ENCODE measurements at places on chromosomes 12 and 14.

- DNase-seq = no peak
Measured at GRCh38 chr12:69719336-69720316, 19.0 kb upstream of the RAB3IP start.

DNA sequence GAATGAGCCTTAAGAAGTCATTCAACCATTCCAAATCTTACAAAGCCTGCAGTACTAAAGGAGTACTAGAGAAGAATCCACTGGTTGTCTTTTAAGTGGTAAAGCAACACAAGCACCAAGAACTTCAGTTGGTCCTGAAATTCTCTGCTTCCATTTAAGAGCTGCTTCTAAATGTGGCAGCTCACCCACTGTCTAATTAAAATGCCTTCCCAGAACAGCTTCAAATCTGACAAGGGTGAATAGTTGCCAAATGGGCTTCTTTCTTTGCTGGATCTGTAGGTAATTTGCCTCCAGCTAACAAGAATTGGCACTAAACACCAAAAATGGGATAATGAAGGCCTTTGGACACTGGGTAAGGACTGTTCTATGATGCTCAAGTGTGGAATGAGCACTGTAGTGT, 72.2 kb upstream of the NAP1L1 start:
- DNase-seq = no peak

DNA sequence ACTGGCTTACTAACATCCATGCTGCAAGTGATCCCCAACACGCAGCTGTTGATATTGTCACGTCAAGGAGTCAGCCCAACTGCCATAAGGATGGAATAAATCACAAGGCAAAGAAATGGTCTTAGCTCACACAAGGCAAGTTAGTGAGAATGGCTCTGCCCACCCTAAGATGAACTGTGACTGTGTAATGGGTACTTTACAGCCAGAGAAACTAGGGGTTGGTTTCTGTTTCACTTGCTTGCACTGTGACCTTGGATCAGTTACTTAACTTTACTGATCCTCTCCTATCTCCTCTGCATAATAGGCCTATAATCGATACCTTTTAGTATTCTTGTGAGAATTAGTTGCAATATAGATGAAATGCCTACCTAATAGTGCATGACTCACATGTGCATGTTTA, 52.2 kb upstream of the ANO2 start:
- no peak for DNase-seq

DNA sequence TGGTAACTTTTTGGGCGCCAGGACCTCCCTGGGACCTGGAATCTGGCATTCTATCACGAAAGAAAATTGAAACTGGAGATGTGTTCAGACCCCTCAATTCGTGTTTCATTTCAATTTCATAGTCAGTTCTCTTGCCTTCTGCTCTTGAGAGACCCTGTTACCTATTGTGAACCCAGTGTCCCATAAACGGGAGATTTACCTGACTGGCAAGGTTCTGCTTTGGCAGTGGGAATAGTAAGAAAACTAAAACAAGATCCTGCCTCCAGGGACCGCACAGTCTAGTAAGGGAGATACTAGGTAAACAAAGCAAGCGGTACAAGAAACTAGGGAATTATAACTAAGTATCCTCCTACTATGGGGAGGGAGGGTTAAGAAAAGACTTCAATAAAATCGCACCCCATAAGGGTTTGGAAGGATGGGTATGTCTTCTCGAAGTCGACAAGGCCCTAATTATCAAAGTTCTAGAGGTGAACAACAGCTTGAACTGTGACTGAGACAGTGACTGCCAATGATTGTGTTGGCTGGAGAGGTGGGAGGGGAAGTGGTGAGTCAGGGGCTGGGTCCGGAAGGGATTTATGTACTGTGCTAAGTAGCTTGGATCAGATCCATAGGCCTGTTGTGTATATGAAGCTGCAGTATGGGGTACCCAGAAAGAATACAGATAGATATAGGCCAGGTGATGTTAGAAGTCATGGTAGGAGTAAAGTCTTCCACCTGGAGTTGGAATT, 754 bp downstream of the ACSS3 start:
- no peak for DNase-seq

DNA sequence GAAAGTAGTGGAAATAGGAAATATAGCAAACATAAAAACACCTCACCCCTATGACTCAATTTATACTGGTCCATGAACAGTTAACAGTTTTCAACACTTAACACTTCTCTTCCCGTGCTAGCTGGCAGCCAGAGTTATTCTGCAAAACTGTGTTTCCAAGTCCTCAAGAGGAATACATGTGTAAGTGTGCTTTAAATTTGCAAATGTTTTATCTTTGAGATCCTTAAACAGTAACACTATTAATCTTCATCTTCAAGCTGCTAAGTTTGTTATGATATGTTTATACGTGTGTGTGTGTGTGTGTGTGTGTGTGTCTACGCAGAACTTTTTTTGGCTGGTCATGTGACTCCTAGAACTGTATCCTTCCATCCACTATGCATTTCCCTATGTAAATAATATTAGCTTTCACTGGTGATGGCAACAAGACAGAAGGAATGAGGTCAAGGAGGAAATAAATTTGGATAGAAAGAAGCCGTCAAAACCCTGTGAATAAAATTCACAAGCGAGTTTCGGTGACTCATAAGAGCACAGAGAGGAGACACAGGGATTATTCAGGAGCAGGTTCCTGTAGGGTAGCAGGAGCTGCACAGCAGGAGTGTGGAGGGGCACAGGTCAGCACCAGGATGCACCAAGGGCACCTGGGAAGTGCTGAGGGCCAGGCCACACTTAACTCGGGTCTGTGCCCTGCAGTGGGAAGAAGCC, 105.9 kb upstream of the ETV6 start:
- no peak for DNase-seq

DNA sequence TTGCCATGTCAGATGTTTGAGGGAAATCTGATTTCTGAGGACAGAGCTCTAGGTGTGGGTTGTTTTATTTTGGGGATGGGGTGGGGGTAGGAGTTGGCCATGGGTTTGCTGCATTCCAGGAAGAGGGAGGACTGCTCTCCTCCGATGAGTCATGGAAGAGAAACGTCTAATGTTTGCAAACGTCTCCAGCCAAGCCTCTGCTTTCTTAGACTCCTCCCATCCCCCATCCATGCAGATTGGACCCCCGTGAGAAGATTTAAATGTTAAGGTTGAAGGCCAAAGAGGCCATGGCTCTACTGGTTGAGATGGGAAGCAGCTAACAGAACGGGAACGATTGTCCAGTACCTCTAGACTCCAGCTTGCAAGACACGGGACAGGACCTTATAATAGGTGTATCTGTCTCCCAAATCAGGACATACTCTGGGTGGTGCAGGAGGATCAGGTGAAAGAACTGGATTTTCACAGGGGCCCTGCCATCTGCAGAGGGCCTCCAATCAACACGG, 11.4 kb upstream of the ATP2A2 start:
- no peak for DNase-seq

DNA sequence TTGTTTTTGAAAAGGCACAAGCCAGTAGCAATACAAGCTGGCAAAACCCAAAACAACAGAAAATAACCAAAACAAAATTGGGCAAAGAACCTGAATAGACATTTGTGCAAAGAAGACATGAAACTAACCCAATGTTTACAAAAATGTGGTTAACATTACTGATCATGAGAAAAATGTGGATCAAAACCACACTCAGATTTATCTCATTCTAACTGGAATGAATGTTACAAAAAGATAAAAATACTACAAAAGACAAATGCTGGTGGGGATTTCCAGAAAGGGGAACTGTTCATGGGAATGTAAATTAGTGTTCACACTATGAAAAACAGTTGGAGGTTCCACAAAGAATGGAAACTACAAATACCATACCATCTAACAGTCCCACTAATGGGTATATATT, 26.6 kb downstream of the ASCL4 start:
- no peak for DNase-seq

- DNase-seq = no peak
Measured at GRCh38 chr12:49800421-49801140, 27.6 kb downstream of the NCKAP5L start.

DNA sequence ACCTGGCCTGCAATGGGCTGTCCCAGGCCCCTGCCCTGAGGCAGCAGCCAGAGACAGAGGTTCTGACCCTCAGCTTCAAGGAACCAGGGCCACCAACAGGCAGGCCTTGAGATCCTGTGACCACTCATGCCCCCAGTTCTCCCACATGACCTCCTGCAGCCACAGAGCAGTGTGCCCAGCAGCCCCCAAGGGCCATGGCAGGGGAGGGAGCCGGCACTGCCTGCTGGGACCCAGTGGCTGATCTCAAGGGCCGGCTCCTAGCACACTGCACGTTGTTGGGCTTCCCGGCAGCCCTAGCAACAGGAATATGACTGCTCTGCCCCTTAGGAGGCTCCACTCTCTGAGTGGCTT, 14.8 kb downstream of the DEGS2 start:
- no peak for DNase-seq

- no peak for DNase-seq
Measured at GRCh38 chr12:64522807-64523206, 70.9 kb downstream of the TBK1 start.

GRCh38 chr14:76977793-76978720, 50.5 kb downstream of the IRF2BPL start:
- DNase-seq = peak; percentile 57

- DNase-seq = no peak
Measured at GRCh38 chr14:42141328-42141727, 534.7 kb downstream of the LRFN5 start.

- DNase-seq = no peak
Measured at GRCh38 chr12:3998968-3999792, 126.0 kb upstream of the PARP11 start.

DNA sequence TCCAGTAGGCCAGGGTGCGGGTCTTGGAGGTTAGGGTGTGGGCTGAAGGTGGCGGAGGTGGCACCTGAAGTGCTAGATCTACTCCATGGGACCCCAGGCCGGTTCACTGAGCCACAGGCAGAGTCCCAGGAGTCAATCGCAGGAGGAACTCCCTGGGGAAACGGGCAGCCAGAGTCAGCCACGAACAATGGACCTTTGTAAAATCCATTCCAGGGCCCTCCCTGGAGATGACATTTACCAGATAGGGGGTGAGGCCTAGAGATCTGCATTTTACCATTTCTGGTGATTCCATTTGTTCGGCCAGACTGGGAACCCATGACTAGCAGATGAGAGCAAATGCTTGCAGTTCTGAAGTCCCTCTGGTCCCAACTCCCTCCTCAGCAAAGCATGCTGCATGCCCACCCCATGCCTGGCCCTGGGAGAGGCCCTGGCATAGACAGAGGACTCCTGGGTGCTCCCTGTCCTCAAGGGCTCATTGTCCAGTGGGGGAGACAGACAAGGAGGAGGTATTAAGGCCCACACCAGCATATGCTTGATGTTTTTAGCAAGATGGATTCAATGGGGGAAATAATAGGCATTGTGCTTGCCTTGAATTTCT, 115.5 kb downstream of the EML1 start:
- DNase-seq = no peak

GRCh38 chr12:46825591-46826414, at the start of gene SLC38A4:
Gene SLC38A4, minus strand, starts transcription at chr12:46825997. Its CDS starts 32,926 bp downstream, at chr12:46793071.
- no peak for DNase-seq

DNA sequence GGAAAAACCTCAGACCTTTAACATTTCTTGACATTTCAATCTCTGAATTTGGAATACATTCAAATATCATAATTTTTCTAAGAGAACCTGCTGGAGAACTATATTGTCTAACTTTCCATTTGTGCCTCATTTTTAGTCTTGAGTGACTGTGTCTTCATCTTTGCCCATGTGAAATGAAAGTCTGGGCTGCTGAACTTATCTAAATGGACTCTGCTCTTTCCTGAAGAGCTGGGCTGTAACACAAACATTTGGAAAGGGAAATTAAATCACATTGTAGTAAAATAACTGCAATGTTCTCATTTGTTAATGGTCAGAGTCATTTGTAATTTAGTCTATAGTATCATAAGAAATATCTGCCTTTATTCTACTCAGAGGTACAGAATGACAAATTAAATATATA, 373.1 kb downstream of the LRIG3 start:
- DNase-seq = no peak

- no peak for DNase-seq
Measured at GRCh38 chr14:68015356-68016254, 196.0 kb downstream of the RAD51B start.

DNA sequence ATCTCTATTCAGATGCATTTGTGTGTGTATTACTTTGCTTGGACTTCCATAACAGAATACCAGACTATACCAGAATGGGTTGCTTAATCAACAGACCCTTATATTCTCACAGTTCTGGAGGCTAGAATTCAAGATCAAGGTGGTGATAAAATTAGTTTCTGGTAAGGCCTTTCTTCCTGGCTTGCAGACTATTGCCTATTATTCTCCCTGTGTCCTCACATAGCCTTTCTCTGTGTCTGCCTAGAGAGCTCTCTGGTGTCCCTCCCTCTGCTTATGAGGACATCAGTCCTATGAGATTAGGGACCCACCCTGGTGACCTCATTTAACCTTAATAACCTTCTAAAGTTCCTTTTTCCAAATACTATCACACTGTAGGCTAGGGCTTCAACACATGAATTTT, 106.0 kb downstream of the FAR2 start:
- no peak for DNase-seq

DNA sequence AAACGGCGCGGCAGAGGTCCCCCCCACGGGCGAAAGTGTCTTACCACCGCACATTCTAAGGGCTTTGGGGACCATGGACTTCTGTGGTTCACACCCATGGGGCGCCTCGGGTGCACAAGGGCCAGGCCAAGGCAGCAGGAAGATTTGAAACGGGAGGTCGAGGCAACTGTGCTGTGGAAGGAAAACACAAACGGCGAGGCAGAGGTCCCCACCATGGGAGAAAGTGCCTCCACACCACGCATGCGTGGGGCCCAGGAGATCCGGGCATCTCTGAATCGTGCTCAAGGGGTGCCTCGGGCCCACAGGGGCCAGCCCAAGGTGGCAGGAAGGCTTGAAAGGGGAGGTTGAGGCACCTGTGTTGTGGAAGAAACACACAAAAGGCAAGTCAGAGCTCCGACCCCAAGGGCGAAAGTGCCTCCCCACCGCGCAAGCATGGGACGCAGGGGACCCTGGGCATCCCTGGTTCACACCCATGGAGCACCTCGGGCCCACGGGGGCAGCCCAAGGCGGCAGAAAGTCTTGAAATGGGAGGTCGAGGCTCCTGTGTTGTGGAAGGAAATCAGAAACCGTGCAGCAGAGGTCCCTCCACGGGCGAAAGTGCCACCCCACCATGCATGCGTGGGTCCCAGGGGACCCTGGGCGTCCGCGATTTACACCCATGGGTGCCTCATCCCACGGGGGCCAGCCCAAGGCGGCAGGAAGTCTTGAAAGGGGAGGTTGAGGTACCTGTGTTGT, 371.0 kb downstream of the ALG10 start:
- DNase-seq = no peak

DNA sequence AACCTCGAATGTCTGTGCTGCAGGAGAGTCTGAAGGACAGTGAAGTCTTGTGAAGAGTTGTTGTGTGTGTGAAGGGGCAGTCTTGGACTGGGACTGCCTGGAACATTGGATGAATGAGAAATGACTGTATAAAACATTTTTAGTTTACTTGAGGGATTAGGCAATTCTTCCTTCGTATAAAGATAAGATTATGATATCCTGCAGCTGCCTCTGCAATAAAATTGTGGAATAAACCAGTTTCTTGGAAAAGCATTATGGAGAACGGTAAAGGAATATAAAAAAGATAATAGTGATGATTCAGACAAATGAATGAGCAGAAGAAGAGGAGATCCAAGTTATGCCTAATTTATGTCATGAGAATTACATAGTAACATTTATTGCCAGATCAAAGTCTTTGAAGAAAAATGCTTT, 30.9 kb upstream of the LUM start:
- no peak for DNase-seq

- no peak for DNase-seq
Measured at GRCh38 chr14:65937079-65937959, 524.8 kb downstream of the FUT8 start.

- no peak for DNase-seq
Measured at GRCh38 chr12:96094201-96094600, 58.8 kb upstream of the LTA4H start.

Measured in stimulated activated CD8-positive, alpha-beta memory T cell treated with anti-CD3 and anti-CD28 coated beads, Interleukin-15, amount 100 ng/mL, for 1 hour (primary cell).